ENCODE measurements at places on chromosomes 13 and 19.

DNA sequence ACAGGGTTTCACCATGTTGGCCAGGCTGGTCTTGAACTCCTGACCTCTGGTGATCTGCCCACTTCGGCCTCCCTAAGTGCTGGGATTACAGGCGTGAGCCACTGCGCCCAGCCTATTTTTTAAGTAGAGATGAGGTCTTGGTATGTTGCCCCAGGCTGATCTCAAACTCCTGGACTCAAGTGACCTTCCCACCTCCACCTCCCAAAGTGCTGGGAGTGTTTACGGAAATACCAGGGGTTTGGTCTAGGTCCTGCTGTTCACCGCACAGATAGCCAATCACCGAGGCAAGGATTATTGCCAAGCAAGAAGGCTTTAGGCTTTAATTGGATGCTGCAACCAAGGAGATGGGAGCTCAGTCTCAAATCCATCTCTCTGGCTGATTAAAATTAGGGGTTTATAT is 11.6 kb downstream of the CLEC4G start:
- DNase-seq: no peak

DNA sequence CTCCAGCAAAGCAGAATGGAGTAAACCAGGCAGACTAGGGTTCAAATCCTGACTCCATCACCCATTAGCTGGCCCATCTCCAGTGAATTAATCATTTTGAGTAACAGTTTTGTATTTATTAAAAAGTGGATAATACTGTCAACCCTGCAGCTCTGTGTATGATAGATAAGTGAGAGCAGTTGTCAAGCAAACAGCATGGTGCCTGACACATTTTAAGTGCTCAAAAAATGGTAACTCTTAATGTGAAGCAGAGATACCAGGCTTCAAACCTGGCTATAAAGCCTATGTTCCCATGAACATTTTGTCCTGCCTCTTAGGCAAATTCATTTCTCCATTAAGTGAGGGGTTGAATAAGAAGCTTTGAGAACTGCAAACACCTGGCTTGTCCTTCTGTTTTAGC is 409.6 kb downstream of the TBC1D4 start:
- DNase-seq: no peak

DNA sequence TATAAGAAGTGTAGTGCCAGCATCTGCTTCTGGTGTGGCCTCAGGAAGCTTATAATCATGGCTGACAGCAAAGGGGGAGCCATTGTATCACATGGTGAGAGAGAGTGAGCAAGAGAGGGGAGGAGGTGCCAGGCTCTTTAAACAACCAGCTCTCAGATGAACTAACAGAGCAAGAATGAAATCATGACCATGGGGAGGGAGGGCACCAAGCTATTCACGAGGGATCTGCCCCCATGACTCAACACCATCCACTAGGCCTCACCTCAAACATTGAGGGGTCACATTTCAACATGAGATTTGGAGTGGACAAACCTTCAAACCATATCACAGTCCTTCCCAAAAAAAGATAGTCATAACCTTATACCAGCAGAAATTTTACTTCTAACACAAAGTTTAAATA is 174.0 kb downstream of the GPC5 start:
- no peak for DNase-seq

DNA sequence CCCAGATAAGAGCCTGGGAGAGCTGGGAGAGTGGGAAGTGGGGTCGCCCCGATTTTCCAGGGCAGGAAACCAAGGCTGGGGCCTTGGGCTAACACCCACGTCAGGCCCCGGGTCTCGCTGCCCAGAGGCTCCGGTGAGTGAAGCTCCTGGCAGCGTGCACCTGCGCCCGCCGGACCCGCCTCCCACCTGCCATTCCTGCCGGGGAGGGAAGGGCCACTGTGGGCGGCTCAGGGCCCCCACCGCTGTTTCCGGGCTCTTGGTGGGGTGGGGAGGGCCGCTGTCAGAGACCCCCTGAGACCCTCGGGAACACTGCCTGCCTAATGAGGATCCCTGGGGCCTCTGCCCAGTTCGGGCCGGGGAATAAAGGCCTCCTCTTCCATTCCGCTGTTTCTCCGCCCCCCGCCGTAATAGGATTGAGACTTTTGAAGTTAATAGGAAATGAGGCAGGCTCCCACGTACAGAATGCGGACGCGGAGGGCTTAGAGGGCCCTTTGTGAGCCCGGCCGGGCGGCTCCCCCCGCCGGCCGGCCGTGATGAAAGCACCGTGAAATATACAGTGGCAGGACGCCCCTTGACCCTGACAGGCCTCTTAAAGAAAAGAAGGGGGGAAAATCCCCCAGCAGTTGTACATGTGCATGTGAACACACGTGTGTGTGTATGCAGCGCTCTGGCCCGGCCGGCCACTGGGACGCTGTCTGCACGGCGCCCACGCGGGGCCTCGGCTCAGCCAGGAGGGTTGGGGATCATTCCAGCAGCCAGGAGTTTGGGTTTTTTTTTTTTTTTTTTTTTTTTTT is 33.2 kb downstream of the EFNA2 start:
- DNase-seq: no peak

DNA sequence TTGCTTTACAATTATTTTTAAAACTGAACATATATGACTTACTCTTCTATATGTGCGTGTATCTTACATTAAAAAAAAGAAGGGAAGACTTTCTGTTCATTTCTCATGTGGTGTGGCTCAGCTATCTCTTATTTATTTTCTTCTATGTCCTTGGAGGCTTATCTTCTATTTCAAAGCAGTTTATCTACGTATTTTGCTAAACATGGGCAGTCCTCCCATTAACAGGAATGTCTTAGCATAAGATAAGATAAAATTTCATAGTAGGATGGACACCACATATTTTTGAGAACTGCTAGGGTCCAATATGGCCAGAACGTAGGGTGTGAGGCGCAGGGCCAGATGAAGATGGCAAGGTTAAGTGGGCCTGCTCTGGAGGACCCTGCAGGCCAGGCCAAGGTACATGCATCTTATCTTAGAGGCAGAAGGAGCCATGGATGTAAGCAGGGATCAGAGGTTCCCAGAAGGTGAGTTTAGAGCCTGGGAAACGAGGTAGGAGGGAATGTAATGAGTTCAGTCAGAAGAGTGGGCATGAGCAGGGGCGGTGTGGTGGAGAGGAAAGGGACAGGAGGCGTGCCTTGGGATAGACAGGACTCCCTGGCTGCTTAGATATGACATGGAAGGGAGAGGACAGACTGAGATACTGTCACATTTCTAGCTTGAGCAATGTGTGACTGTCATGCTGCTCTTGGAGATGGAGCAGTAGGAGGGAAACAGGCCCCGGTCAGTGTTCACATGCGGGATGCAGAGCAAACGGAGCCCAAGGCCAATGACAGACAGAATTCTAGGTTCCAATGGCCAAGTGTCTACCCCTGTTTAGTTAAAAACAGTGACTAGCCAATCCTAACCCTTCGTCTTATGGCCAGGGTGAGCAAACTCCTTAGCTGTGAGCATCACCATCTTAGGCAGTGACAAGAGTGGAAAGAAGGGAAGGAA is 68.6 kb upstream of the MEDAG start:
- no peak for DNase-seq

- peak; percentile 16 for DNase-seq
Measured at GRCh38 chr13:109144693-109145437, 515.5 kb downstream of the MYO16 start.

GRCh38 chr13:48403151-48403631 is 9.7 kb downstream of the LPAR6 start:
- no peak for DNase-seq

- DNase-seq: peak; percentile 72
Measured at GRCh38 chr19:55494172-55494761, 6.0 kb downstream of the SSC5D start.

GRCh38 chr13:68417801-68418200 is 1187.7 kb upstream of the PCDH9 start:
- DNase-seq: no peak

GRCh38 chr19:5717215-5717935 is 2.6 kb downstream of the LONP1 start:
- no peak for DNase-seq

- no peak for DNase-seq
Measured at GRCh38 chr19:10979951-10980381, 19.1 kb downstream of the SMARCA4 start.

- no peak for DNase-seq
Measured at GRCh38 chr13:40439928-40440327, 226.5 kb downstream of the FOXO1 start.

GRCh38 chr19:33484226-33484774 is 37.3 kb downstream of the PEPD start:
- no peak for DNase-seq

DNA sequence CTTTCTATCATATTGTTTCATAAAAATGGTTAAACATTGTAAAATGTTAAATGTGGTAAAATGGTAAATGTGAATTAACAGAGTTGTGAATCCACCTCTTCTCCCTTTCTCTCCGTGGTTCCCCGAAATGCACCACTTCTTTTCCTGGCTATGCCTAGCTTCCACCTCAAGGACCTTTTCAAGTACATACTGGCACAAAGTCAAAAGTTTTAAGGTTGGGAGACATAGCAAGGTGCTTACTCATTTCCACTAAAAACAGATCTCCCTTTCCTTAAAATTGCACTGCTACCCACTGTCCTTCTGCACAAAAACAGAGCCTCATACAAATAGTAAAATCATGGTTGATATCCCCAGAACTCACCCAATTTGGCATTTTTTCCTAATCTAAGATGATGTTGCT is 558.2 kb downstream of the SLITRK6 start:
- DNase-seq: peak; percentile 59

- peak; percentile 79 for DNase-seq
Measured at GRCh38 chr19:1025960-1026782, at the start of gene CNN2. Gene CNN2, plus strand, starts transcription at chr19:1026608. Its CDS starts 54 bp downstream, at chr19:1026662.
